ENCODE measurements at places on chromosomes 7 and 10.

DNA sequence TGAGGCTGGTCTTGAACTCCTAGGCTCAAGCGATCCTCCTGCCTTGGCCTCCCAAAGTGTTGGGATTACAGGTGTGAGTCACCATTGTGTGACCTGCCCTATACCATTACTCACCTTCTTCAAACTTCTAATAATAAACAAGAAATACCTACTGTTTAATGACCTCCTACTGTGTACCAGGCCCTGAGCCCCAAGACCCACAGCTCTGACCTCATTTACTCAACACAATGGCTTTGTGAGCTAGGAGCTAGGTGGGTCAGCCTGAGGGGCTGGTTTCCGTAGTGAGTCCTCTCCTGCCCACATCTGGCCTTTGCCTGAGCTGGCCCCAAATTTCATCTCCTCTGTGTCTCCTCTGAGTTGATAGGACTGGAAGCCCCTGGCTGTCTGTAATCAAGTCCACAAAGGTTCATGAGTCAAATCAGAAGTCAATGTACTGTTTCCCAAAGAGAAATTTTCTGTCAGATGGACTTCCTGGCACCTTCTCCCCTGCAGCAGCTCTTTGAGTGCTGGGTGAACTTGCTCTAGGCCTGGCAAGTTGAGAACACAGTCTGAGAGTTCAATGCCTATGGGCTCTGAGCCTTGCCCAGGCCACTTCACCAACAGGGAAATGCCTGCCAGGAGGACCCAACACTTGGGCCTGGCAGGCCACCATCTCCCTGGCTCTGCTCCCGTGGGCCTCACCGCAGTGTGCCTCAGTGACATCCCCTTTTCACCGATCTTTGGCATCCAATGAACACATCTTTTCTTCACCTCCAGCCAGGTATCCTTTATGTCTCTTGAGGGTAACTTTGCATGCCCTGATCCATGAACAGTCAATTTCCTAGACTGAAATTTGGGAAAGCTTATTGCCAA lies 24.0 kb downstream of the NEURL1 start:
- DNase-seq: no peak

DNA sequence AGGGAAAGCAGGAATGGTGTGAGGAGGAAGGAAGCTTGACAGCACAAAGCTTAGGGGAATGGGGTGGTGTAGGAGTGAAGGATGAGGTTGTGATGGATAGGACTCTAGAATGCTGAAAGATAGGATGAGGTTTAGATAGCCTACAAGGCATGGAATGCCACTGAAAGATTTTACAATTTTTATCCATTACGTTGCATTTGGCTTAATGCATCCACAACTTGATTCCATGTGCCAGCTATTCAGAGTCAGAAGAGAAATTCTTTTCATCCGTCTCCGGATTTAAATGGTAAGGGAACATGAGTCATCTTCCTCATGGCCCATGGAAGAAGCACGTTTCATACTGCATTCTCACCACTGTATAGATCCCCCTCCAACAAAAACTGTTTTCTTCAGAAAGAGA lies 212.4 kb upstream of the BMPER start:
- no peak for DNase-seq

DNA sequence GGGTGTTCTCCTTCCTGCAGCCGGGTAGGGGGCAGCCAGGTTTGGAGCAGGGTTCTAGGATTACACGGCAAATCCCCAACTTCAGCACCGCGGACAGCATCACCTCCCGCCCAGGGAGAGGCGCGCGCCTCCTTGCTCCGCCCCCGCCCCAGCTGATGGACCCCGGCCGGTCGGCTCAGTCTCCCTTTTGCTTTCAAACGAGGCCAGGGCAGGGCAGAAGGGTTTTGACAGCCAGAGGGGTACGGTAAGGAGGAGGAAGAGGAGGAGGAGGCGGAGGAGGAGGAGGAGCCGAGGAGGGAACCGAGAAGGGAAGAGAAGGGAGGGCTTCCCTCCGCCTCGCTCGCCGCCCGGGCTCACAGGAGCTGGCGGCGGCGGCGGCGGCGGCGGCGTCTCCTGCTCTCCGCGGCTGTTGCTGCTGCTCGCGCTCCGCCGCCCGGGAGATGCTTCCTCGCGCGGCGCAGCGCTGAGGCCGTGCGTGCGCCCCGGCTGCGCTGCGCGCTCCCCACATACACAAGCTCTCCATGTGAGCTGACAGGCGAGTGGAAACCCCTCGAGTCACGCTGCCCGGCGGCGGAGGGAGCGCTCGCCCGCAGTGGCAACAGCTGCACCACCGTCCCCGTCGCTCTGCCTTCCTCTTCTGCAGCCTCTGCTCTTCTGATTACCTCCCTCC lies 615 bp upstream of the CNTNAP2 start:
- DNase-seq: no peak

GRCh38 chr10:35561715-35562114 lies 43.4 kb upstream of the GJD4 start:
- DNase-seq: no peak

- no peak for DNase-seq
These were observed 104.7 kb downstream of the CDH23 start for GRCh38 chr10:71501402-71501801.

DNA sequence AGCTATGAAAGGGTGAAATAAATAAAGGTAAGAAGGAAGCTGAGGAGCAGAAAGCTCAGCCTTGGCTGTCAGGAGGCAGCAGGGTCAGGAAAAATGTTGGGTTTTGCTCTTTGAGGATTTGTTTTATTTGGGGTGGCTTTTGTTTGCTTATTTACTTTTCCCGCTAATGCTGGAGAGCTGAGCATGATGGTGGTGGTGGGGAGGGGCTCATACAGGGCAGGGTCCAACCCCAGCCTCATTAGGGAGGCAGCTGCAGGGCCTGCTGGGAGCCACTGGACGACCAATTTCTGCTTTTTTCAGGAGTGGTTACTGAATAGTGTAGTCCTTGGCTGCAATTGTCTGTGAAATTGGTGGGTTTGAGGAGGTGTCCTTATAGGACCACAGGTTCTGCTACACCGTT lies 36.3 kb downstream of the CCM2 start:
- no peak for DNase-seq

- no peak for DNase-seq
These were observed 52.7 kb upstream of the SLC29A3 start for GRCh38 chr10:71266147-71266917.

DNA sequence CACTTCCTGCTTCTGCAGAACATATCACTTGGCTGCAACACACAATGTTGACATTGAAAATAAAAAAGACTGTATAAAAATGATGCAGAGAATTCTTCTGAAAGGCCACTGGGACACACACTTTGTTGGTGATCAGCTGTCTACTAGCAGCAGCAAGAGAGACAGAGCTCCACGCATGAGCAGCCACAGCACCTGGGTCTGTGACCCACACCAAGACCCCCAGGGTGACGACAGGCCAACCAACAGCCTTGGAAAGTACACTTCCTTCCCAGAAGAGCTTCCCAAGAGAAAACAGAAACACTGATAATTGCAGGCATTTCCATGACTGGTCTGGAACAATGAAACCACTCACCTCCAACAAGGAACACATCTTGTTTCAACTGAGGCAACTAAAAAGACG lies 239.0 kb downstream of the DIP2C start:
- DNase-seq: no peak

DNA sequence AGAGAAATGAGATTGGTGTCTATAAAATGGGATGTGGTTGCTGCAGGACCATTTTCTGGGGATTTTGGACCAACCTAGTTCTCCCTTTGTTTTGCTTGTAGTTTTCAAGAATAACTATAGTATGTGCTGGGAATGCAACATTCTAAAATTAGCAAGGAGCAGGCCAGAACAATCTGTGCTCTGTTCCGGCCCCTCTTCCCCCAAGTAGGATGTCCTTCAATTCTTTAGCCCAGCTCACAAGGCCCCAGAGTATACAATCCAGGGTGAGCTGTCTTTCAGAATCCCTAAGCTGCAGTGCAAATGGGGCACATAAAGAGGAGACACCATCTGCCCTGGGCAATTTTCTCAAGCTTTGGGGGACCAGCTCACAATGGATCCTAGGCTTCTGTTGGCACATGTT lies 809.1 kb downstream of the TNS3 start:
- DNase-seq: no peak

DNA sequence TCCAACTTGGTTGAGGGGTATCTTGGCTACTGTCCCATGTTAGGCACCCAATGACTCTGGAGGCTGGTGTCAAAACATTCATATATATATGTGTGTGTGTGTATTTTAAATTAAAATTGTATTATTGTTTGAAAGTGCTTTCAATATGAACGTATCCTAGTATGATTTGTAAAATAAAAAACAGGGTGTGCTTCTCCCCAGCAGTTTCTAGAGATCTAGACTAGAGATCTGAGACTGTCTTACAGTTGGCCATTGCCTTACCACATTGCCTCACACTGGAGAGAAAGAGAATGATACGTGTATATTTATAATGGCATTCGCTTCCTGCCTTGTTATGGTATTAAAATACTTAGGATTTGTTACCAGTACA lies 1.2 kb downstream of the BAG3 start:
- DNase-seq: no peak

GRCh38 chr7:91883676-91884362 lies 3.3 kb upstream of the MTERF1 start:
- no peak for DNase-seq

- DNase-seq: no peak
These were observed 4.6 kb upstream of the USP6NL start for GRCh38 chr10:11616021-11616420.

DNA sequence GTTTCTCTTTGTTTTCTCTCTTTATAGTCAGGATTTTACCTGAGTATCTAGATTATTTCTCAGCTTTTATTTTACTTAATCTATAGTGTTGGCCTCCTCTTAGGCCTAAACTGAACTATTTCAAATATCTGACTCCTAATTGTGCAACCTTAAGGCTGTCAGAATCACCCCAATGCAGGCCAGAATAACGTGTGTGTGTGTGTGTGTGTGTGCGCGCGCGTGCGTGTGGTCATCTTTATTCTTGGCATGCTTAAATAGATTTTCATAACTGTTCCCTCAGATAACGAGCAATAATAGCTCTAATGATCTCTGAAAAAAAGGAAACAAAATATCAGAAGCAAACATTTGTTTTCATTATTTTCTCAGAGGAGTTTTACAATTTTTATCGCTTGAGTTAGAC lies 92.4 kb downstream of the PCDH15 start:
- DNase-seq: no peak

- no peak for DNase-seq
These were observed 19.2 kb upstream of the BMPER start for GRCh38 chr7:33886149-33886623.

DNA sequence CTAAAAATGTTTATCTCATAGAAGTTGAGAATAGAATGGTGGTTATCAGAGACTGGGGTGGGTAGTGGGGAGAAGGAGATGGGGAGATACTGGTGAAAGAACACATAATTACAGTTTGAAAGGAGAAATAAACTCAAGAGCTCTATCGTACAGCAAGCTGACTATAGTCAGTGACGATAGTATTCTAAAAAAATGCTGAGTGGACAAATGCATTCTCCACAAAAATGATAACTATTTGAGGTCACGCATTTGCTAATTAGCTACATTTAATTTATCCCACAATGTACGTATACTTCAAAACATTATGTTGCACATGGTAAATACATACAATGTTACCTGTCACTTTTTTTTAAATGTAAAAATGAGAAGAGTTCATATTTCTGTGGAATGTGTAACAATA lies 507.7 kb downstream of the CALN1 start:
- no peak for DNase-seq

DNA sequence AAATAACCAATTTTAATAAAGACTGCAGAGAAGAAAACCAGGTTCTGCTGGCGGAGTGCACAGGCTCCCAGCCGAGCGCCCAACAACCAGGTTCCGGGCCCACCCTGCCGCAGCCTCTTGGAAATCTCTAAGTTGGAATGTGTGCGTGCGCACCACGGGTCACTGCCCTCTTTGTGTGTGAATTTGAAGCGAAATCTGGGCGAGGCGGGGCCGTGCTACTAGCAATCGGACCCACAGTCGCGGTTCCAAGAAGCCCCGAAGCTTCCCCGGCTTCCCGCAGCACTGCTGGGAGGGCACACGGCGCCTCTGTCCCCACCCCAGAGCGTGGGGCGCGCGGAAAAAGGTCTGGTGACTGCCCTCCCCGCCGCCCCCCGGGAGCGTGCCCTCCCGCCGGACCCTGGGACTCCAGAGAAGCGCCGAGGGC lies 666 bp upstream of the MAP3K8 start:
- no peak for DNase-seq

DNA sequence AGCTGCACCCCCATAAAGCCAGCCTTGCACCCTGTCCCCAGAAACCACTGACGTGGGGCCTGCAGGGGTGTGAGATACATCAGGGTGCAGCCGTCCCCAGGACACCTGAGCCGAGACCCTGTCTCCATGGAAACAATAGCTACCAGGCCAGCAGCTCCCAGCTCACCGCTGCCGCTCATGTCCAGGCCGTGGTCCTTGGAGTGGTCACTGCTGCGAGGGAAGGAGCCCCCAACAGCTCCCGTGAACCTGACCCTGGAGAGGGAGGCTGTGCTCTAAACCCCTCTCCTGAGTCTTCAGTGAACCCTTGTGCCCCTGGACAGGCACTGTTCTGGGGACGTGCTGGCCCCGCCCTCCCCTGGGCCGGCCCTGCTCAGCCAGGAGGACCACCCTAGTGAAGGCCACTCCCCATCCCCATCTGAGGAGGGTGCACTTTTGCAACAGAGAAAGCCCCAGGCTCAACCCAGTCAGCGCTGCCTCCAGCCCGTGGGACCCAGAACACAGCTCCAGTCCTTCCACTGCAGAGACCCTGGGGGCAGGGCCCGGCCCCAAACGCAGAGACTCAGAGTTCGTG lies 19.6 kb upstream of the INPP5A start:
- no peak for DNase-seq

- no peak for DNase-seq
These were observed 1.1 kb upstream of the EIF4H start for GRCh38 chr7:74173074-74173473.

DNA sequence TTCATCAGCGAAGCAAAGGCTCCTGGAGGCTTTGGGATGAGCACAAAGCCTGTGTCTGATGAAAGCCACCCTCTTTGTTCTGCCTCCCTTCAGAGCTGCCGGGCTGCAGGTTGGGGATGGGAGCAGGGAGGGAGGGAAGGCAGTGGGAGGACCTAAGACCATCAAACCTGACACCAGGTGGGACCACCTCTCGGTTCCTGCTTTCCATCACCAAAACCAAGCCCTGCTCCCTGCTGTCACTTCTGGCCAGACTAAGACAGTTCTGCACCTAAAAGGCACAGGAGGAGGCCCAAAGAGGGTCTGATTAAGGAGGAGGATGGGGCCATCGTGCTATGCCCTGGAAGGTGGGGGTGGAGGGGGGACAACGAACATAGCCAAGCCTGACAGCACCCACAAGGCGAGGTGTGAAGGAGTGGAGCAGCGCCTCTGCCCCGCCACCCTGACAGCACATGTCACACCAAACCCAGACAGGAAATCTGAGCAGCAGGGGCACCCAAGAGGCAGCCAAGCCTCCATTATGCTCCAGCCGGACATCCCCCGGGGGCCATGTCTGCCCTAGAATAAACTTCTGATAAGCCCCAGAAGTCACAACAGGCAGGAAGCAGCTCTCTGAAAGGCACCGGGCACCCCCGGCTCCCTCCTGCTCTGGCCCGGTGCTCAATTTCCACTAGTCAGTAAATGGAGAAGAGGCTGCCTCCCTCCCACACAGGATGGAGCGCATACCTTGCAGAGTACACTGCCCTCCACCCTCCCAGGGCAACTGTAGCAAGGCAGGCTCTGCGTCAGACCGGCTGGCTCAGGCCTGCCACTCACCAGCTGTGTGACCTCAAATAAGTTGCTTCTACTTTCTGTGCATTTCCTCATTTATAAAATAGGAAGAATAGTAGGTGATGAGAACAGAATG lies 48.9 kb downstream of the DLG5 start:
- DNase-seq: no peak

GRCh38 chr10:129410688-129411392 lies 56.2 kb upstream of the MGMT start:
- DNase-seq: no peak

Measured in activated T-helper 1 cell treated with anti-CD3 and anti-CD28 coated beads, Interleukin-2, amount 50 U/mL, for 16 hours (primary cell).